ENCODE measurements at places on chromosomes 13 and 19. TPM values are rescaled to one million over a fixed set of nuclear protein-coding genes. Genes with fewer than 3 reads are reported as not detected.

DNA sequence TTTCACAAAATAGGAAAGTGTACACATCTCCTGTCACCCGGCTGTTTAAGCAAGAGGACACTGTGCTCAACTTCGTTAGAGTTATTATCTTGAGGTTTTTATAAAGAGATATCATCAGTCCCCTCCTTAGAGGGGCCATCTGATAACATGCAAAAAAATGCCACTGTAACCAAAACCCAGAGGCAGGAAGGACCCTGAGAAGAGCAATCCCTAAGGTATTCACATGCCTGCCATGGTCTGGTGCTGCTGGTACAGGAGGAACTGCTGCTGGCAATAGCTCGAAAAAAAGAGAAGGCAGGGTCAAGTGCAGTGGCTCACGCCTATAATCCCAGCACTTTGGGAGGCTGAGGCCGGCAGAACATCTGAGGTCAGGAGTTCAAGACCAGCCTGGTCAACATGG, 12.8 kb upstream of the CEACAM3 start:
- DNase-seq = peak; percentile 44

DNA sequence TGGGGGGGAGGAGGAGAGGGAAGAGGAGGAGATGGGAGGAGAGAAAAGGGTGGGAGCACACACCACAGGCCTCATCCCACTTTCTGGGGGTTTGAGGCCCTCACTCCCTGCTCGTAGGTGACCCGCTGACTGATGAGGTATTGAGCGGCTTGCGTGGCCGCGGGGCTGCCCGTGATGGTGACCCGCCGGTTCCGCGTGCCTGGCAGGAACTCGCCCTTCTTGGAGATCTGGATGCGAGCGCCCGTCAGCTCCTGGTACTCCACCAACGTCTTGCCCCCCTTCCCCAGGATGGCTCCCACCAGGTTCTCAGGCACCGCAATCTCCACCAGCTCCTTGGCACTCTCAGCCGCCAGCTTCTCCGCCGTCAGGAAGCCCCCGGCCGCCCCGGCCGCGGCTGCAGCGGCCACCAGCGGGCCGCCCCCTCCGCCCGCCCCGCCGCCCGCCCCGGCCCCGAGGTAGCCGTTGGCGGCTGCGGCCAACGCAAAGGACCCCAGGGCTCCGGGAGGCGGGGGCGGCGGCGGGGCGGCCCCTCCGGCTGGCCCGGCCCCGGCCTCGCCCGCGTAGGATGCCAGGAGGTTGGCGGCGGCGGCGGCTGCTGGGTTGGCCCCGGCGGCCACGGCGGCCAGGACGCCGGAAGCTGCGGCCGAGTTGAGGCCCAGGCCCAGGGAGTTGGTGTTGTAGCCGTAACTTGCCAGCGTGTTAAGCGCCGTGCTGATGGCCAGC, 25.4 kb upstream of the NANOS2 start:
- no peak for DNase-seq

Gene ZNF728
- total RNA-seq = not detected

DNA sequence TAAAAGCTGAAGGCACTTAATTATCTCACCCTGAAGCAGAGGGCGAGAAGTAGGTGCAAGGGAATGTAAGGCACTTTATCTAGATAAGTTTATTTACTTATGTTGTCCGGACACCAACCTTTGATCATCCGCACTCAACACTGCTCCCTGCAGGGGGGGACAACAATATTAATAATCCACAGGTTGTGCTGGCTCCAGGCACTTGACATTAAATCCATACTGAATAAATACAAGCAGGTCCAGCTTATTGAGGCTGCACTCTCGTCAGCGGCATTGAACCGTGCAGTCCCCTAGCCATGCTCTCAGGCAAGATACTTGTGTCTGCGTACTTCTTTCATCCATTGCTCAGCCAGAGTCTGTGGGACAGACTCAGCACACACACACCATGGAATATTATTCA, 374.5 kb upstream of the NBEA start:
- no peak for DNase-seq

DNA sequence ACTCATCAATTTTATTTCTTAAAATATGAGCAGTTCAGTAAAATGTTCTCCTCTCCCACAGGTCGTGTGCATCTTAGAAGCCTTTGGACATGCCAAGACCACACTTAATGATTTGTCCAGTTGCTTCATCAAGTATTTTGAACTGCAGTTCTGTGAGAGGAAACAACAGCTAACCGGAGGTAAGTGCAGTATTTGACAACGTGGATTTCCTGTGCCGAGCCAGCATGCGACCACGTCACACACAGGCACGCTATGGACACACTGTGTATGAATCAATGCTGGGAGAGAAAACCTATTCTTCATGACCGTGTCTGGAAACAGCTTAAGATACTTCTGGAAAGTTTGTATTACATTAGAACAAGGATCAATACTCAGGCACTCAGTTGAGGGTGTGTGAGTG, 268.5 kb downstream of the MYO16 start:
- no peak for DNase-seq

- DNase-seq = peak; percentile 79
Observed at GRCh38 chr19:46746281-46747057, at the start of gene STRN4. TSS of gene STRN4 (minus strand) at chr19:46746450. CDS start at chr19:46746430, 20 bp downstream.

Gene ENOX1
- total RNA-seq = not detected
